ENCODE measurements at places on chromosomes 11 and 22.

DNA sequence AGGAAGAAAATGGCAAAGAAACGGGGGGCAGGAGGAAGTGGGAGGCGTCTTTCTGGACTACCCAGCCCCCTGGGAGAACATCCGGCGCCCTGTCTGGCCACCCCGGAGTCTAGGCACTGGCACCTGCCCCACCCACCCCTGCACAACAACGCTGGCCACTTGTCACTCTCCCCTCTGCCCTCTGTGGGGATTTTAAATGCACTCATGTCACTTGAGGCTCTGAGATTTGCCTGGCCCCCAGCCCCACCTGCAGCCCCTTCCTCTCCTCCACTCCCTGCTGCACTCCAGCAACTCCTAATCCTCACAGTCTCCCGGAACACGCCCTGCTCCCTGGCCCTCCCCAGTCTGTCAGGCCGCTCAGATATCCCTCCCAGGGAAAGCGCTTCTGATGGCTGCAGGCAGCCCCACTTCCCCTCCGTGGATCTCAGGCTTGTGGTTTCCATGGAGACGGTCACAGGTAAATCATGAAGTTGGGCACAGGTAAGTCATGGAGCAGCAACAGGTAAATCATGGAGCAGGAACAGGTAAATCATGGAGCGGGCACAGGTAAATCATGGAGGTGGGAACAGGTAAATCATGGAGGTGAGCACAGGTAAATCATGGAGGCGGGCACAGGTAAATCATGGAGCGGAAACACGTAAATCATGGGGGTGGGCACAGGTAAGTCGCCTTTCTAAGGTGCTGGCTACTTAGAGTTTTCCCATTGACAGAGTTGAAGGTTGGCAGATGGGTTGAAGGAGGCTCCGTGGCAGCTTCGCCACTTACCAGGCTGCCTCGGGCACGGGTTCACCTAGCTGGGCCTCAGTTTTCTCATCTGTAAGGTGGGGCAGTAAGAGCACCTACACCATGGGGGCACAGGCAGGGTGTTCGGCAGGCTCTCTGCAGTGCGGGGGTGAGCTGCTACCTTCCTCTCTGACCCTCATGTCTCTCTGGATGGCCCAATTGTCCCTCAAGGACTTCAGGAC, 79.0 kb upstream of the SHISAL1 start:
- no peak for DNase-seq

DNA sequence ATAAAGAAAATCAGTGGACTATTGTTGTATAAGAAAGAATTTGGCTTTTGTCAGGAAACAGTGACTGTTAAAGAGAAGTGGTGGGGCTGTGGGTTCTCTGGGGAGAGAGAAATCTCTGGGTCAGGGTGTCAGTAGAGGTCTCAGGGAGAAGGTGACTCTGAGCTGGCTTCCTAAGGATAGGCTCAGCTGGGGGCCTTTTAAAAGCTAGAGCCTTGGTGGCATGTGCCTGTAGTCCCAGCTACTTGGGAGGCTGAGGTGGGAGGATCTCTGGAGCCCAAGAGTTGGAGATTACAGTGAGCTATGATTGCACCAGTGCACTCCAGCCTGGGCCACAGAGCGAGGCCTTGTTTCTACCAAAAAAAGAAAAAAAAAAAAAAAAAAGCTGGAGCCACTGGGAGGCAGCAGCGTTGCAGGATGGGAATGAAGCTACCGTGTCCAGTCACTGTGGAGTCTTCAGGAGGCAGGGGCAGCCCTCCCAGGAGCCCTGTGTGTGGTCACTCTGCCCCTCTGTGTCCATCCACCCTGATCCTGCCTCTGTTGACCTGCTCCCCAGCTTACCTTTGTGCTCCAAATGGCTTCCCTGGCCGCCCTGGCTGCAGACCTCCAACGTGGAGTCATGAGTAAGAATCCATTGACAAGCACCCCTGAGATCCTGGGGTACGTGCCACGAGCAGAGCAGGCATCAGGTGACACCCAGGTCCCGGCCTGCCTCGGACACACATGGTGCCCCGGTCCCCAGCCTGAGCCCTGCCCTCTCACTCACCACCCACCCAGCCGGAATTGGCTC, 5.4 kb upstream of the MIF start:
- peak; percentile 38 for DNase-seq

DNA sequence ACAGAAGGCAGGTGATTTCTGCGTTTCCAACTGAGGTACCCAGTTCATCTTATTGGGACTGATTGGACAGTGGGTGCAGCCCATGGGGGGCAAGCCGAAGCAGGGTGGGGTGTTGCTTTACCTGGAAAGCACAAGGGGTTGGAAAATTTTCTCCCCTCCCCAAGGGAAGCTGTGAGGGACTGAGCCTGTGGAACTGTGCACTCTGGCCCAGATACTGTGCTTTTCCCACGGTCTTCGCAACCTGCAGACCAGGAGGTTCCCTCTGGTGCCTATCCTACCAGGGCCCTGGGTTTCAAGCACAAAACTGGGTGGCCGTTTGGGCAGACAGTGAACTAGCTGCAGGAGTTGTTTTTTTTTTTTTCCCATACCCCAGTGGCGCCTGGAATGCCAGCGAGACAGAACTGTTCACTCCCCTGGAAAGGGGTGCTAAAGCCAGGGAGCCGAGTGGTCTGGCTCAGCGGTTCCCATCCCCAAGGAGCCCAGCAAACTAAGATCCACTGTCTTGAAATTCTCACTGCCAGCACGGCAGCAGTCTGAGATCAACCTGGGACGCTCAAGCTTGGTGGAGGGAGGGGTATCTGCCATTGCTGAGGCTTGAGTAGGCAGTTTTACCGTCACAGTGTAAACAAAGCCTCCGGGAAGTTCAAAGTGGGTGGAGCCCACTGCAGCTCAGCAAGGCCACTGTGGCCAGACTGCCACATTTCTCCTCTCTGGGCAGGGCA, 97.2 kb downstream of the JRKL start:
- DNase-seq: no peak

DNA sequence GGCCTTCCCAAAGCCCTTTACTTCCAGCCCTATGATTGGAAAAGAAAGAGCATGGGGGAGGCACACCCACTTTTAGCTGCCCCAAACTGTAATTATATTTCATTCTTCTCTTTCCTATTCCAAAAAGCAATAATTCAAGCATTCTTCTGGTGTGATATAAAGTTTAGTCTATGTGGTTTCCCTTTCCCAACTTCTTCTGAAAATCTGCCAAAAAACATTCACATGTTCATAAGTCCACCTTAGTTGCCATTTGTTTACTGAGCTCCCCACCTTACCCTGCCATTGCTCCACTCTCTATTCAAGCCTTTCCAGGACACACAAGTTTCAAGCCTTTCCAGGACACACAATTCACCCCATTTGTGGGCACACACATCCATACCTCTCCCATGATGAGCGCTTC, 111.6 kb upstream of the BMAL1 start:
- DNase-seq: no peak

GRCh38 chr11:43751726-43752125, 71.2 kb downstream of the HSD17B12 start:
- DNase-seq: no peak

- DNase-seq: no peak
Observed at GRCh38 chr11:2795491-2795991, 90.0 kb downstream of the CDKN1C start.

- no peak for DNase-seq
Observed at GRCh38 chr11:61697078-61697502, 16.9 kb downstream of the DAGLA start.

GRCh38 chr22:23829845-23830372, 8.9 kb downstream of the DERL3 start:
- DNase-seq: no peak

DNA sequence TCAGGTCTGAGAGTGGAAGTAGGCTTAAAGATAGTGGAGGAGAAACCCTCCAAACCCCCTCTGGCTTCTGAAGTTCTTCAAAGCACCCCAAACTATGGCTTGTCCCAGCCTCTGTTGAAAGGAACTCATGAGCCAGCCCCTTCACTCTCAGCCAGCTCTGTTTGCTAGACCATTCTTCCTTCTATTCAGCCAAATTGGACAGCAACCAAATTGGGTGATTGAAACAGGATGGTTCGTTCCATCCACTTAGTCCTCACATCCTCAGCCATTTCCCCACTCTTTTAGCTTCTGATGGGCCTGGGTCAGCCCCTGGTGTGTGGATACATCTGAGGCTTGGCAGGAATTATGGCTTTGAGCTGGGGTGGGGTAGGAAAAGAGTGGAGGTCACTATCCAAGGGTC, 4.5 kb downstream of the HTR3A start:
- DNase-seq: no peak

GRCh38 chr11:130483124-130483523, 34.7 kb downstream of the ADAMTS15 start:
- DNase-seq: no peak

GRCh38 chr11:114185436-114185835, 110.8 kb upstream of the NNMT start:
- no peak for DNase-seq

GRCh38 chr11:12179019-12179418, 68.6 kb downstream of the MICAL2 start:
- no peak for DNase-seq

GRCh38 chr11:85771568-85771967, 39.4 kb downstream of the SYTL2 start:
- no peak for DNase-seq

GRCh38 chr11:133198438-133198837, 333.9 kb downstream of the OPCML start:
- no peak for DNase-seq

- no peak for DNase-seq
Observed at GRCh38 chr11:128470081-128470480, 117.3 kb downstream of the ETS1 start.

DNA sequence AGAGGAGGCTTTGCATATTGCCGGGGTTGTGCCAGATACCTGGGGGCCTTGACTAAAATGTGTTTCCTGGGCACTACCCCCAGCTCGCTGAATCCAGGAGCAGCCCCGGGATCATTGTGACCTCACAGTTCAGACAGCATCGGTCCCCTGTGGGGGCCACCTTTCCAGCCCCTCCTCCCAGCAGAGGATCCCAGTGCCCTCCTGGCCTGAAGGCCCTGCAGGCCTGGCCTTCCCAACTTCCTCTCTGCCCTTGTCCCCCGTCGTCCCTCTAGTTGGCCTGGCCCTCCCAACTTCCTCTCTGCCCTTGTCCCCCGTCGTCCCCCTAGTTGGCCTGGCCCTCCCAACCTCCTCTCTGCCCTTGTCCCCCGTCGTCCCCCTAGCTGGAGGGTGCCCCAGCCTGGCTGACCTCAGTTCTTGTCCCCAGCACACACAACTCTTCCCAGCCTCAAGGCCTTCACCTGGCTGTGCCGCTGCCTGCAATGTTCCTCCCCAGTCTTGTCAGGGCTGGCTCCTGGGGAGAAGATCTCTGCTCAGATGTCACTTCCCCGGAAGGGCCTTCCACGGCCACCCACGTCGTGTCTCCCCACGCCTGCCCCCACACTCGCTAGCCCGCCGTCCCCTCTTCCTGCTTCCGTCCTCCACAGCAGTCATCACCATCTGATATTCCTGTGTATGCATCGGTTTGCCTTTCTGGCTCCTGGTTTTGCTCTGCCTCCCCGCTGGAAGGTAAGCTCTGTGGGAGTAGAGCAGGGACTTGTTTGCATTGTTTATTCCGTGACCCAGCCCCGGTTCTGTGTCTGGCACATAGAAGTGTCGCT, 12.6 kb upstream of the ANO1 start:
- DNase-seq: no peak
